GM20000 (cell line): ENCODE measurements at places on chromosomes 16 and 17.

DNA sequence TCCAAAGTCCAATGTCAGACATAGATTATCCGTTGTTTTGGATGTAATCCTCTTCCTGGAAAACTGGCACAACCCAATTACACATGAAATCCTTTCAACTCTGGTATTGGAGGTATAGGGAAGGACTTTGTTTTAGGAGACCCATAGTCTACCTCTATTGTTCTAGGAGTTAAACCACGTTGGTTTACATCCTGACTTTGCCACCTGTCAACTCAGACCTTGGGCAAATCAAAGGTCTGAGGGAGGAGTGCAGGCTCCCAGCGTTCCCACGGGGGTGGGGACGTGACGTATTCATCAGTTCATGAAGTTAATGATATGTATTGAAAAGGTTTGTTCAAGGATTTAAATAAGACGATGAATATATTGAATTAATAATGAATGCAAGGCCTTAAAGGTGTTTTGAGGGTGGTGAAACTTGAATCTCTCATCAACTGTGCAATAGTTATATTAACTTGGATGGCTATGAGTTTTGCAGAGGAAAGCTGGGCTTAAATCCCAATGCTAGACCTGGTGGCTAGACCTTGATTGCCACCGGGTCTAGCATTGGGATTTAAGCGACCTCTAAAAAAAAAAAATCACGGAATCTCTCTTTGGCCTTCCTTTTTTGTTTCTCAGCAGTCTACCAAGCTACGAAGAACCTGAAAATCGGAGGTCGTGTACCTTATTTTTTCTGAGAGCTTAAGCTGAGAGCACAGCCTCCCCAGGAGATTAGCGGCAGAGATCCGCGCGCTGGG is 744 bp upstream of the NF1 start:
- DNase-seq = no peak

GRCh38 chr16:79347277-79347676 is 253.3 kb downstream of the MAF start:
- no peak for DNase-seq

- DNase-seq = no peak
Measured at GRCh38 chr16:4604401-4604800, 10.3 kb downstream of the UBALD1 start.

DNA sequence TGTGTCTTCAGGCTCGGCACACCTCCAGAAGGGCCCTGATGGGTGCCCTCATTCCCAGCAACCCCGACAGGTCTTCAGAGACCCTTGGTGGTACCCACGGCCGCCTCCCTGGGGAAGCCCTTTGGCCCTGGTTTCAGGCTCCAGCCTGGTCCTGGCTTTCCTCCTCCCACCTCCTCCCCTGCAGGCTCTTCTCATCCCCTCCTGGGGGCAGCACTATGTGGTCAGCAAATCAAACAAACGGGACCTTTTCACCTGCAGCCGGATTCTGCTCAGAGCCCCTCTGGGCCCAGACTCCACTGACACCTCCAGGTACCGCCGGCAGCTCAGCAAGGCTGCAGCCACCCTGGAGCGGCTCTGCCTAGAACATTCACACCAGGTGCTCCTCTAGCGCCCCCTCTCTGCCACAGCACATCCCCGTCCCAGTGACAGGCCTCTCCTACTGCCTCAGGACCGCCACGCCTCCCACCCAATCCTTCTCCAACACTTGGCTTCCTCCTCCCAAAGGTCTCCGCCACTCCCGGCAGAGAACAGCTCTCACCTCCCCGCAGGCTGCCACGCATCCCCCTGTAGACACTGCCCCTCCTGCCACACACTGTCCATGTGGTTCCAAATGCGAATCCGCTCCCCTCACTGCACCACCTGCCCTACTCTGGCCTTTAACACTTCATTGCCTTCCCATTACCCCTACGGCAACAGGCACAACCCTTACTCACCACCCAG is 12.0 kb downstream of the CORO7 start:
- no peak for DNase-seq

- no peak for DNase-seq
Measured at GRCh38 chr16:53988136-53988535, 284.2 kb downstream of the FTO start.

DNA sequence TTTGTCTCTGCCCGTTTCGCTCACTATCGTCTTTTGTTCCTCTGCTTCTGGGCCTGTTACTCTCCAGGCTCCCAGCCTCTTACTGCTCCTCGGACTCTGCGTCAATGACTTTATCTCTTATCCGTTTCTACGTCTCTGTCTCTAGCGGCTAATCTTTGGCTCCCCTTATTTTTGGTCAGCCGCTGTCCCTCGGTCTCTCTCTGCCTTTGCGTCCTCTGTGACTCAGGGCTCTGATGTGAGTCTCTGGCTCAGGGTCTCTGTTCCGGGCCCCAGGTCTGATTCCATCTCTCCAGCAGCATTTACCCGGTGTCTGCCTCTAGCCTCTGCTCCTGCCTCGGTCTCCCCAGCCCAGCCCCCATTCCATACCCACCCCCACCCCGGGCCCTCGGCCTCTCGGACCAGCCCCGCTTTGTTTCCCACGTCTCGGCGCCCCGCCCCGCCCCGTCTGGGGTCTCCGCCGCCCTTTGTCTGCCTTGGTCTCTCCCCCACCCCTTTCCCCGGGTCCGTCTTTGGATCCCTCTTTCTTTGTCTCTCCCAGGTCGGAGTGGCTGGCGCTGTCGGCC is 547 bp upstream of the ZNF48 start:
- DNase-seq = no peak

GRCh38 chr16:12262454-12263180 is 286.1 kb downstream of the SNX29 start:
- DNase-seq = no peak

GRCh38 chr17:13334374-13334773 is 267.4 kb downstream of the HS3ST3A1 start:
- no peak for DNase-seq
